ENCODE measurements at places on chromosomes 13 and 19.

DNA sequence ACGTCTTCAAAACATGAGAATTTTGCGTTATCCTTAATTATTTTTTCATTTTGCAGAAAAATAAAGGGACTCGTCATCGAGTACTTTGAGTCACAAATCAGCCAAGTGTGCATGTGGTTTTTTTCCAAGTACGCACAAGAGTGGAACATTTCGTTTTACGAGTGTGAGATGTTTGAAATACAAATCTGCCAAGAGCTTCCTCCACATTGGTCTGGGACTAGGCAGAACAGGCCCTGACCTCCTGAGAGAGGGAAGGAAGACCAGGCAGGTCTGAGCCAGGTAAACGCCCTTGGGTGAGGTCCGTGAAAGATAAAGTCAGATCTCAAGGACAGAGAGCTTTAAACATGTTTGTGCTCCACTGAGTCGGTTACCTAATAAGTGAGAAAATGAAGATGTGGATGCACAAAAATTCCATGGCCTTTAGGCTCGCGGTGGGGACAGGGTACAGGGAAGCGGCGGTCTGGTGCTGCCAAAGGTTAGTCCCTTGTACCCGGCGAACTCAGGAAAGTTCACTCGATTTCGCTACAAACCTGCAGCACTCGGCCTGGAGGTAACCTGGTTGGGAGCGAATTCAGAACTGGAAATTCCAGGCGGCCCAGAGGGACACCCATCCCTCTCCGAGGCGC lies 473 bp upstream of the ITM2B start:
- DNase-seq = peak; percentile 15

DNA sequence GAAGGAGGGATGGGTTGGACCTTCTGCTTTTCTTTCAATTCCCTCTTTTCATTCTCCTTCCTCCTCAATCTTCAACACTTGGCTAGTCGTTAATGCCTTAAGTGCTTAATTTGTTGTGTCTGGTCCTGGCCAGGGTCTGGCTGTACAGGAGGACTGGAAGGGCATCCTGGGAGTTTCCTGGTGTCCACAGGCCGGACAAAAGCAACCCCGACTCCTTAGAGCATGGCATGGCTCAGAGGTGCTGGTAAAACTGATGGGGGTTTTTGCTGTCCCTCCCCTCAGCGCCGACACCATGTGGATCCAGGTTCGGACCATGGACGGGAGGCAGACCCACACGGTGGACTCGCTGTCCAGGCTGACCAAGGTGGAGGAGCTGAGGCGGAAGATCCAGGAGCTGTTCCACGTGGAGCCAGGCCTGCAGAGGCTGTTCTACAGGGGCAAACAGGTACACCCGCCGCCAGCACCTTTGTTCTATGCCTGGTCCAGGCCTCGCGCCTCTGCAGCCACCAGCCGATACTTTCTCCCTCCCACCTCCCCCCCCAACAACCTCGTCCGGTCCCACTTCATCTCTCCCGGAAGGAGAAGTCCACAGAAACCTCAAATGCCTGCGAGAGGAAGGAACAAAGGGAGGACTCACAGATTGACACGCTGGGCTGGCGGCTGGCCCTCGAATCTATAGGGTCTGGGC lies 1.4 kb downstream of the UHRF1 start:
- DNase-seq = peak; percentile 30

- DNase-seq = no peak
These were observed 563 bp downstream of the ZNF43 start for GRCh38 chr19:21835429-21835809.

- no peak for DNase-seq
These were observed 6.4 kb downstream of the ZNF551 start for GRCh38 chr19:57688011-57688763.

GRCh38 chr13:112574416-112574815 lies 13.5 kb downstream of the TUBGCP3 start:
- no peak for DNase-seq

DNA sequence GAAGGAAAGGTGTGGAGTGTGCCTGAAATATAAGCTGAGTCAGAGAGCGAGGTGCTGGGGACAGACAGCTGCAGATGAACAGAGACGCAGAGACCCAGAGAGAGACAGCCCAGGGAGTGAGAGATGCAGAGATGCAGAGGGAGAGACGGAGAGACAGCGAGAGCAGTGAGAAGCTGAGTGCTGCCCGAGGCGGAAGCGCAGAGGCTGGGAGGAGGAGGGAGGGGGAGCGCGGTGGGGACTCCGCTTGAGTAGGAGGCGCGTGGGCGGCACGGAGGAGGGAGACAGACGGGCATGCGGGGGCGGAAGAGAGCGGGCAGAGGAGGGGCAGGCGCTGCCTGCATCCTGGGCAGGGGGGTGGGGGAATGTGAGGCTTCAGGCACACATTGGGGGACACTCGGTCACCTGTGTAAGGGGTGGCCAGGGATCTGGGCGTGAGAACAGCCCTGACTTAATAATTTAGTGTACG lies 25.7 kb downstream of the SLC8A2 start:
- DNase-seq = peak; percentile 68

- no peak for DNase-seq
These were observed 17.0 kb downstream of the HAUS8 start for GRCh38 chr19:17058236-17058635.

GRCh38 chr13:73278186-73278585 lies 219.4 kb downstream of the KLF5 start:
- no peak for DNase-seq

DNA sequence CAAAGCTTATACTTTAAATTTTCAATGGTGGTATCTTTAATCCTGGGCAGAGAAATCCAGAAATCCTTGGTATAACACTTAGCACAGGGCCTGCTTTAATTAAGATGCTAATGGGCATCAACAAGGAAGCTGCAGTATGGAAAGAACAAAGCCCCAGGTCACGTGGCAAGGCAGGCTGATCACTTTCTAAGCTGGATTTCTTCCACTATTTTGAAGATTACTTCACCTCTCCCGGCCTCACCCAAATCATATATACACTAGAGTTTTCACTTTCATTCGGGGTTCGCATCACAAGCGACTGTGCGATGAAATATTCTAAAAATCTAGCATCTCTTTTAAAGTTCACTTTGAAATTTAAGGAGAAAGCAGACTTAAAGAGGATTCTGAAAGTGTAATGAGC lies 71.8 kb downstream of the STARD13 start:
- DNase-seq = no peak

- DNase-seq = no peak
These were observed 11.7 kb upstream of the ADGRE5 start for GRCh38 chr19:14369399-14370168.

DNA sequence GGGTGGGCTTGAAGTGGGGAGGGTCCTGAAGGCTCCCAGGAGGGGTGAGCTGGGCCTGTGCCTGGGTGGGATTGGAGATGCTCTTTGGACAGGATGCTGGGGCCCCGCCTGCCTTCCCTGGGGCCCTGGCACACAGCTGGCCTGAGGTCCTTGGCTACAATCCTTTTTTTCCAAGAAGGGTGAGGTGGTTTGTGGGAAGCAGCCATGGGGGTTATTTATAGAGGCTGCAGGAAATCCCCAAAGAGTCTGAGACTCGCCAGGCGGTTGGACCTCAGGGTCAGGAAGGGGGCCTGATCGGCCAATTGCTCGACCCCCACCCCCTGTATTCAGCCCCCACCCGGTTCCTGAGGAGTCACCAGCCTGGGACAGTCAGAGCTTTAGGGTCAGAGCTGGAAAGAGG lies 10.0 kb downstream of the GTPBP3 start:
- no peak for DNase-seq

GRCh38 chr19:40815223-40815622 lies 16.2 kb downstream of the EGLN2 start:
- DNase-seq = no peak

GRCh38 chr13:101082441-101082840 lies 333.9 kb downstream of the NALCN start:
- DNase-seq = no peak

DNA sequence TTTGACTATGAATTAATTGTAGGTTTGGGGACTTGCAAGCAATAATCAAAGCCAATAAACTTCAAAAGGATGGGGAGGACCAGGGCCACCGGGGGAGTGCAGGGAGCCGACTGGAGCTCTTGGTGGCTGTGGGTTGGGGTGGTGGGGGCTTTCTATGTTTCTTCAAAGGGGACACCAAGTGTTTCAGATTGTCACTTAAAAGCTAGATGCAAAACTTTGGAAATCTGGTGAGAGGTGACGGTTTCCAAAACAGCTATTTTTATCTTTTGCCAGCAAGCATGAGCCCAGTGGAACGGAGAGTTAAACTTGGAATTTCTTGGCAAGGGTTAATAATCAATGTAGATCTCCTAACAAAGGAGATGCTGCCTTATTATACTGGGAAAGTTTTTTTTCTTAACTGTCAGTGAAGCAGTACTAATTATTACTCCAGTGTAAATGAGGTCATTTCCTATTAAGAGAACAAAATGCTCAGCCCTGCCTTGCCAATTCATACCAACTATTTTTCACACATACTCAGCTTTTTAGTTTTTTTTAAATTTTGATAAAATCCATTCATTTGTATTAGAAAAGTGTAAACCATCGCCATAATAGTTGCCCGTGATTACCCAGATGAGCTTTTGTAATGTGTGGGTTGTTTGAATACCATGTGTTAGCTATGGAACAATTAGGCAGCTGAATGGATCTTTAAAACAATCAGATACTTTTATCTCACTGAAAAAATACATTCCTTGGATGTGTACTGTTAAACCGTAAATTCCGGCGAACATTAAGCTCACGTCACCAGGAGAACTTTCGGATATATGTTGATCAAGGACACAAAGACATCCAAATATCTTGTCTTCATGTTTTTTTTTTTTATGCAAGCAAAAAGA lies 95.9 kb upstream of the ZNF536 start:
- no peak for DNase-seq

GRCh38 chr19:5593343-5594255 lies 25.8 kb upstream of the TINCR start:
- no peak for DNase-seq

DNA sequence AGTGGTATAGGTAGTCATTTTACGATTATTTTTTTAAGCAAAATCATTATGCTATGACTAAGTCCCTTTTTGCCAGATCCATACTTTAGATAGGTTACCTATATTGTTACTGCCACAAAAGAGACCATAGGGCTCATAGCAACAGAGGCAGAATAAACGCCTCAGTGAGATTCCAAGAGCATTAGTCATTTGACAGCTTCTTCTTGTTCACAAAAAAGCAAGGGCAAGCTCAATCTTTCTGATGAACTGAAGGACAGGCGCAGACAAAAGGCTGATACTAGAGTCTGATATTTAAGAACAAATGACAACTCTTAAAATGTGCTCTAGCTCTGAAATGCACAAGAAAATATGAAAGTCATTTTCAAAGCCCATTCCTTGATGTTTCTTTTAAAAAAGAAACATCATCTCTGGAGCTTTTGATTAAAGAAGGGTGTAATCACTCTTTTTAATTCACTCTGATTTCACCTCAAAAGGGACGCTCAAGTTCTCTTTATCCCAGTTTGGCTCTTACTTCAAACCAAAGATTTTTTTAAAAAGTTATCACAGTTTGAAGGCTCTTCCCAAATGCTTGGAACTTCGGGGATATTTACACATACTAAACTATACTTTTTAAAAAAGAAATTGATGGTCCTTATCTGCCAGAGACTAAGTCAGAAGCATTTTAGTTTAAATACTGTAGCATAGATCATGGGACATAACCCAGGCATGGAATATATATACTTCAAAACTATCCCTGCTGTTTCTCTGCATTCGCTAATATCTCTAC lies 187.2 kb downstream of the EFNB2 start:
- DNase-seq = peak; percentile 6

- DNase-seq = no peak
These were observed 10.3 kb upstream of the EEF2 start for GRCh38 chr19:3995607-3996006.

DNA sequence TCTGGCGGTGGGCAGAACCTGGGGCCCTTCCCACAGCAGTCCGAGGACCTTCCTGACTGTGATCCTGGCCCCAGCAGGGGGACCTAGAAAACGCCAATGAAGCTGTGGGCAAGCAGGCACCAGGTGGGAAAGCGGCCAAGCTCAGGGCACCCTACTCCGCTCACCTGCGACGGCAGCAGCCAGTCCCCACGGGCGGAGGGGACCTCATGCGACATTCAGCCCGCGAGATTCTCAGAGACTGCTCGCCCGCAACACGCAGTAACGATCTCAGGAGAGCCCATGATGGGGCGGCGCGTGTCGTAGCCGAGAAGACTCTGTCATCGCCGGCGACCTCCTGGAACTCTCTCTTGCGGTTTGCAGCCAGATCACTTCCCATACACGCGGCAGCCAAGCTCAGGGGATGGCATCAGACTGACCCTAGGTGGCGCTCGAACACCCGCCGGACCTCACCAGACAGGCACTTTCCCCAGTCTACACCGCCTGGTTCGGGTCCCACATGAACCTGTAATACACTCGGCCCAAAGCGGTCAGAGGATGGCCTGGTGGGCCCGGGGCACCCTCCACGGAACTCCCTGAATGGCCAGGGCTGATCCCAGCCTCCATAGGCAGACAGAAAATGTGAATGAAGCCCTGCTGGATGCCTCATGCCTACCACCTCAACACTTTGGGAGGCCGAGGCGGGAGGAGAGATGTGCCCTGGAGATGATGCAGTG lies 26.5 kb downstream of the MAN2B1 start:
- DNase-seq = peak; percentile 59

DNA sequence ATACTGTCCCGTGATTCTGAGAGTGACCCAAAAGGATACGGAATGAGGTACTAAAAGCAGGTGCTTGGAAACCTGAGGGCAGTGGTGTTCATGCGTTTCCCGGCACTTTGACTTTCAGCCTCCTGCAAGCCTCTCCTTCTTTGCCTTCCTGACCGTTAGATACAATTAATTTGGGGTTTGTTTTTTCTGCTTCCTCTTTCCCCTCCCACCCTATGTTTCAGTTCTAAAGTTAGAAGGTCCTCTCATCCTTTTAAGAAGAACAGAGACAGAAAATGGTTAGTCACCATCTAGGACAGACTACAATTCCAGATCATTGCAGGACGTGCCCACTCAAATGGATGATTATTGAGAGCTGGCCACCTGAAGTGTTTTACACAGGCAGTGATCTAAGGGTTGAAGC lies 1.8 kb upstream of the LILRB4 start:
- no peak for DNase-seq

- no peak for DNase-seq
These were observed 16.1 kb downstream of the ZNF536 start for GRCh38 chr19:30388327-30388726.

DNA sequence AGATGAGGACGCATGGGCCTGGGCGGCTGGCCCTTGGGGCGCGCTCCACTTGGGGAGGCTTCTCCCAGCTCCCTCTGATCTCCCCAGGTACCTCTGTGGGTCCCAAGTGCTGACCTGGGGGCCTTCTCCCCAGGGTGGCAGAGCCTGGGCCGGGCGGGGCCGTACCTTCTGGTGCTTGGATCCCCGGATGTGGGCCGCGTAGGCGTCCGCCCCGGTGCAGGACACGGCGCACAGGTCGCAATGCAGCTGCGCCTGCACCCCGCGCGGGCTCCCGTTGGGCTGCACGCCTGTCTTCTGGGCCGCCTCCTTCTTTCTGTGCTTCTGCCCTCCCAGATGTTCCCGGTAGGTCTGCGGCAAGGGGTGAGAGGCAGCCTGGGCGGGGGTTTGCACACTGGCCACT lies 41.1 kb upstream of the MATK start:
- DNase-seq = no peak

Data from COR-L47 (cell line).